H1 (cell line): ENCODE measurements at places on chromosomes 5 and 9.

GRCh38 chr9:20382460-20383071 lies 239.7 kb downstream of the MLLT3 start:
- no peak for DNase-seq
- H3K4me1 ChIP-seq, result no peaks in the 10 kb centered on the region; the same call in 1 of the 2 replicates
- no peaks in the 10 kb centered on the region for H3K36me3 ChIP-seq
- no peak overlapping the region for H3K4me3 ChIP-seq

GRCh38 chr9:87812375-87813118 lies 70.1 kb upstream of the SPATA31E1 start:
- H3K4me1 ChIP-seq, result no peaks in the 10 kb centered on the region
- no peaks in the 10 kb centered on the region for H3K27me3 ChIP-seq
- H3K4me3 ChIP-seq, result no peak overlapping the region
- no peak for DNase-seq
- H3K36me3 ChIP-seq, result no peaks in the 10 kb centered on the region
- H3K27ac ChIP-seq, result no peak overlapping the region

- no peak overlapping the region for H3K27ac ChIP-seq
- H3K36me3 ChIP-seq, result peaks cover 28% of the 10 kb centered on the region
- no peaks in the 10 kb centered on the region for H3K27me3 ChIP-seq
Measured at GRCh38 chr9:133057553-133057952, 4.2 kb upstream of the CEL start.

GRCh38 chr9:111375817-111376564 lies 46.0 kb upstream of the OR2K2 start:
- no peak for DNase-seq
- no peak overlapping the region for H3K27ac ChIP-seq
- H3K27me3 ChIP-seq, result no peaks in the 10 kb centered on the region
- H3K4me3 ChIP-seq, result no peak overlapping the region

- no peak for DNase-seq
- no peaks in the 10 kb centered on the region for H3K36me3 ChIP-seq
- no peaks in the 10 kb centered on the region for H3K4me1 ChIP-seq
Measured at GRCh38 chr5:89004379-89004778, 121.4 kb upstream of the MEF2C start.

DNA sequence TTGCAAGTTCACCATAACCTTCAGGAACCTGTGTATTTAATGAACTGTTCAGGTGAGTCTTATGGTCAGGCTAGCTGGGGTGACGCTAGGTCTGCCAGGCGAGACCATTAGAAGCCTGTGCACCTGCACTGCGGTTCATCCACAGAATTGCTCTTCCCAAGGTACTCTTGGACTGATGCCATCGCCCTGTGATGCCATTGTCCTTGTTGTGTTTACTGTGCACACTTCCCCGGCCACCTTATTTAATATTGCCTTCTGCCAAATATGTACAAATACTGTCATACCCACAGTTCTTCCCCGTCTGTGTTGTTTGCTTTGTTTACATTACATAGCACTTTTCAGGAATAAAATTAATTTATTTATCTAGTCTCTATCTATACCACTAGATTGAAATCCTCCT lies 66.3 kb downstream of the RCL1 start:
- no peaks in the 10 kb centered on the region for H3K4me1 ChIP-seq
- no peak overlapping the region for H3K4me3 ChIP-seq
- no peak for DNase-seq
- peaks cover 27% of the 10 kb centered on the region for H3K36me3 ChIP-seq
- no peaks in the 10 kb centered on the region for H3K27me3 ChIP-seq

DNA sequence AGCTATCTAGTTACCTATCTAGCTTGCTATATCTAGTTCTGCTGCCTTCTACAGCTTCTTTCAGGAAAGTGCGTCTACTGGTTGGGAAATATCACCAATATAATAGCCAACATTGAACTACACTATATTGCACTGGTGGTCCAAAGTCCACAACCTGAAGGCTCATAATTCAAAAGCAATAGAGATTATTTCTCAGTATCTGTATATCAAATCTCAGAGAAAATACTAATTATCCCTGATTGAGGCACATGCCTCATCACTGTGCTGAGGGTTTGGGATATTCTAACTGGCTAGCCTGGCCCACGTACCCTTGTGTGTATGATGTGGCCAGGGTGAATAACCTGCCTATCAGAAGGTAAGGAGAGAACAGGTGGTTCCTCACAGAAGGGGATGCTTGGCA lies 53.8 kb downstream of the SH3RF2 start:
- peaks cover 1% of the 10 kb centered on the region for H3K27me3 ChIP-seq
- H3K4me3 ChIP-seq, result no peak overlapping the region
- DNase-seq, result no peak
- H3K36me3 ChIP-seq, result no peaks in the 10 kb centered on the region
- H3K27ac ChIP-seq, result no peak overlapping the region

- H3K4me3 ChIP-seq, result no peak overlapping the region
- H3K27ac ChIP-seq, result no peak overlapping the region
- no peaks in the 10 kb centered on the region for H3K4me1 ChIP-seq
- no peaks in the 10 kb centered on the region for H3K36me3 ChIP-seq
Measured at GRCh38 chr9:77507212-77507961, 140.7 kb downstream of the GNA14 start.

GRCh38 chr9:89871871-89872331 lies 267.1 kb downstream of the GADD45G start:
- no peak overlapping the region for H3K4me3 ChIP-seq
- DNase-seq, result no peak

DNA sequence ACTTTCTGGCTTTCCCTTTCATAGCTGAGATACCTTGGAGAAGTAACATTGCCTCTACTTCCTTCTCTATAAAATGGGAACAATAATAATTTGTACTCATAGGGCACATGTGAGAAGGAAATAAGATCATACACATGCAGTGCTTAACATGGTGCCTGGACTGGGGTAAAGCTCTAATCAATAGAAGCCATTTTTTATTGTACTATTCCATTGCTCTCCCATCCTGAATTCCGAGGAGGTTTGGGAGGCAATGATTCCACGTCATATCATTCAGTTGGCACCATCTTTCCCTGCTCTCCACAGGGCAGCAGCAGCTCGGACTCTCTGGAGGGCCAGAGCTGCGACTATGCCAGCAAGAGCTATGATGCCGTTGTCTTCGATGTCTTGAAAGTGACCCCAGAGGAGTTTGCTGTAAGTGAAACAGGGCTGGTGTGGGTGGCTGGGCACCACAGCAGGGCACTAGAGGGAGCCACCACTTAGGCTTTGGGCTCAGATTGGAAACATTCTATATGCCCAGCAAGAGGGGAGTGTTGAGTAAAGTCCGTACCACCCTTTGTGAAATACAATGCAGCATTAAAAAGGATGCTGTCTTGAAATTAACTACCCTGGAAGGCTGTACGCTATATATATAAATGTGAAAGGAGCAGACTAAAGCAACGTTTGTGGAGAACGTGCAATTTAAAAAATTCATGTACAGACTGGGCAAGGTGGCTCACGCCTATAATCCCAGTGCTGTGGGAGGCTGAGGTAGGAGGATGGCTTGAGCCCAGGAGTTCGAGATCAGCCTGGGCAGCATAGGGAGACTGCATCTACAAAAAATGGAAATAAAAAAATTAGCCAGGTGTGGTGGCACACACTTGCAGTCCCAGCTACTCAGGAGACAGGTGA lies 51.2 kb downstream of the RALGPS1 start:
- H3K27me3 ChIP-seq, result no peaks in the 10 kb centered on the region
- no peak overlapping the region for H3K4me3 ChIP-seq
- no peaks in the 10 kb centered on the region for H3K36me3 ChIP-seq
- no peak overlapping the region for H3K27ac ChIP-seq

GRCh38 chr5:123444016-123444415 lies 20.8 kb upstream of the CEP120 start:
- H3K27me3 ChIP-seq, result no peaks in the 10 kb centered on the region
- no peaks in the 10 kb centered on the region for H3K4me1 ChIP-seq
- H3K36me3 ChIP-seq, result no peaks in the 10 kb centered on the region
- no peak overlapping the region for H3K27ac ChIP-seq

- H3K4me1 ChIP-seq, result no peaks in the 10 kb centered on the region
- no peak overlapping the region for H3K27ac ChIP-seq
- no peak for DNase-seq
- H3K4me3 ChIP-seq, result no peak overlapping the region
- no peaks in the 10 kb centered on the region for H3K36me3 ChIP-seq
Measured at GRCh38 chr5:548256-548655, 24.0 kb upstream of the SLC9A3 start.

- DNase-seq, result no peak
- H3K27me3 ChIP-seq, result no peaks in the 10 kb centered on the region
- H3K36me3 ChIP-seq, result no peaks in the 10 kb centered on the region
- H3K27ac ChIP-seq, result no peak overlapping the region
- H3K4me3 ChIP-seq, result no peak overlapping the region
Measured at GRCh38 chr9:124615100-124615742, 108.0 kb upstream of the NR5A1 start.

DNA sequence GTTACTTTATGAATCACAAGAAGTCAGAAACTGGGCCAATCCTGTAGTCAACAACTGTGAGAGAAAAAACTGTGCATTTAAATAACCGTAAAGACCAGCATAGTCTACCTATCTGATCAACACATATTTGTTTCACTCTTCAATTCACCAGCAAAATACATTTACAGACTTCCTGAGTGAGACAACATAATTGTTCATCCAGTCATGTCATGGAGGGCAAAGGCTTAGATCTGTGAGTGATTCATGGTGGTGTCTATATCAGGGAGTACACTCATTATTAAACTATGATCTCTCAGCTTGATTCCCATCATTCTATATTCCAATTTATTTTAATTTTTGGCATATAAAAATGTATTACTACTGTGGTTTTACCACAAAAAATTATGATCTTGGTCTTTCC lies 694.6 kb downstream of the DNAH5 start:
- no peak overlapping the region for H3K27ac ChIP-seq
- no peaks in the 10 kb centered on the region for H3K27me3 ChIP-seq
- H3K4me3 ChIP-seq, result no peak overlapping the region
- DNase-seq, result no peak
- no peaks in the 10 kb centered on the region for H3K36me3 ChIP-seq
- H3K4me1 ChIP-seq, result no peaks in the 10 kb centered on the region

DNA sequence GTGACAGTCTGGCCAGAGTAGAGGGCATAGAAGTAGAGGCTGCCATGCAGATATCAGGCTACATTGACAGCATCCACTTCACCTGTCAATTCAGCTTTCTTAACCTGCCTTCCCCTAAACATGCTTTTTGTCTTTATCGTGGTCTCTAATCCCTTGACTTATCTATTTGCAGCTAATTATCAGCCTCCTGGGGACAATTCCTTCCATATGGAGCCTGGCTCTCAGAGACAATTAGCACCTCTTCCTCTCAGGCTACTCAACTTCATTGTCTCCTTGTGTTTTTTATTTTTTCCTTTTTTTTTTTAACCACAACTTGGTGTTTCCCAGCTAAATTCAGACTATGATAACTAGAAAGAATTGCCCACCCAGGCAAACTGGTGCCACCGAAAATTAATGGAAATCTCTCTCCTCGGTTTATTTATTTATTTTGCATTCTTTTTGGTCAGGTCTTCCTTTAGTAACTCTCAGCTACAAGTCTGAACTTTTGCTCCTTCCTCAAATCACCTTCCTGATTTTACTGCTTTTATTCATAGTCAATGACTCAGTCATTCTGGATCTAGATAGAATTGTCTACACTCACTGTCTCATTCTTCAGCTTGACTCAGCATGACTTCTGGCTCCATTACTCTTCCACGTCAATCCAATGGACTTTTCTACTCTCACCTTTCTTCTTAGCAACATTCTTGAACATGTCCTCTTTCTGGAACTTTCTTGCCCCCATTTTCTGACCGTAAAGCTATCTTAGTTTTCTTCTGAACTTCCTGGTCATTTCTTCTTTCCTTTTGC lies 63.0 kb upstream of the BASP1 start:
- no peak for DNase-seq
- H3K27me3 ChIP-seq, result no peaks in the 10 kb centered on the region
- H3K4me3 ChIP-seq, result no peak overlapping the region
- no peak overlapping the region for H3K27ac ChIP-seq
- H3K4me1 ChIP-seq, result peaks cover 7% of the 10 kb centered on the region; the same call in 1 of the 2 replicates
- no peaks in the 10 kb centered on the region for H3K36me3 ChIP-seq

GRCh38 chr5:149370878-149371277 lies 8.2 kb downstream of the IL17B start:
- H3K27ac ChIP-seq, result no peak overlapping the region
- no peak for DNase-seq
- H3K4me3 ChIP-seq, result no peak overlapping the region
- H3K4me1 ChIP-seq, result no peaks in the 10 kb centered on the region
- H3K36me3 ChIP-seq, result no peaks in the 10 kb centered on the region

- H3K4me3 ChIP-seq, result no peak overlapping the region
- no peak for DNase-seq
- no peaks in the 10 kb centered on the region for H3K36me3 ChIP-seq
- no peaks in the 10 kb centered on the region for H3K27me3 ChIP-seq
- H3K27ac ChIP-seq, result no peak overlapping the region
Measured at GRCh38 chr5:161602736-161603135, 56.2 kb upstream of the GABRB2 start.

- peak; percentile 85 for DNase-seq
- H3K27ac ChIP-seq, result no peak overlapping the region
- peak overlapping the region; percentile 59 for H3K4me3 ChIP-seq
- no peaks in the 10 kb centered on the region for H3K36me3 ChIP-seq
Measured at GRCh38 chr5:139394123-139394653, 716 bp downstream of the PROB1 start.

DNA sequence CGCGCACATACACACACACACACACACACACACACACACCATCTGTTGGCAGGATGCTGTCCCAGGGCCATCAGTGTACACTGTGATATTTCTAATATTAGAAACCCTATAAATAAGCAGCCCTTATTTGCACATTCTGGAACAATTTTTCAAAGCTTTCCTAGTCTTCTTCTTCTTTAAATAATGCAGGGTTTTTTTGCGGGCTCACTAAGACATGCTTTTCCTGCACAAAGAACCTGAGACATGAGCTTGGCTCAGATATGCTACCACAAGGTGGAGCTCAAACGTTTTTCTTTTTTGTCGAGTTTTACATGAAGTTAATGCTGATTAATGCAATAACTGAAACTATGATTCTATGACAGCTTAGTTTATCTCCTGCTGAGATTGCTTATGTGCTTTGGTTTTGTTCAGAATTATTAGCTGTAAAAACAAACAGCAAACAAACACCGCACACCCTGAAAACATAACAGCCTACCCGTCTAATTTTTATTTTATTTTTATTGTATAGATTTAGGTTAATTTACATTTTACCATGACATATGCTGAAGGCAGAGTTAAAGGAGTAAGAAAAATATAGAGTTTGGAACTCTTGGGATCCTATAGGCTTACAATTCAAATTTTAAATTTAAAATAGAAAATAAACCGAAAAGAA lies 95.8 kb downstream of the ALDH1A1 start:
- no peak overlapping the region for H3K27ac ChIP-seq
- H3K36me3 ChIP-seq, result no peaks in the 10 kb centered on the region
- no peaks in the 10 kb centered on the region for H3K27me3 ChIP-seq
- DNase-seq, result no peak
- peaks cover 2% of the 10 kb centered on the region for H3K4me1 ChIP-seq
- H3K4me3 ChIP-seq, result no peak overlapping the region

DNA sequence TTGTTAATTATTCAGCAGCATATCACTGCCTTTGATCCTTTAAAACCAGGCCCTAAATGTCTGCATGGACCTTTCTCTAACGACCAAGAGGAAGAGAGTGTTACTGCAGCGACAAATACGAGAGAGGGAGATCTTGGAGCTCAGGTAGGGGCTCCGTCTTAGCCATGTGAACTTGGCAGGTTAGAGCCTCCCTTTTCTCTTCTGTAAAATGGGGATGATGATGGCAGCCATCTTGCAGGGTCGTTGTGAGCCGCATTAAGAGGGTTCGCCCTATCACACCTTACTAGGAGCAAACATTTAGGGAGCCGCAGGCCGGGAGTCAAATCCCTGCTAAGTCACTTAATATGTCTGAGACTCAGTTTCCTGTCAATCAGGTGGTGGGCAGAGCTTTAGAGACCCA lies 1.6 kb downstream of the ENG start:
- H3K27ac ChIP-seq, result no peak overlapping the region
- peaks cover 10% of the 10 kb centered on the region for H3K4me1 ChIP-seq
- H3K36me3 ChIP-seq, result no peaks in the 10 kb centered on the region
- no peak overlapping the region for H3K4me3 ChIP-seq
